ENCODE measurements at places on chromosomes 1 and 21.

DNA sequence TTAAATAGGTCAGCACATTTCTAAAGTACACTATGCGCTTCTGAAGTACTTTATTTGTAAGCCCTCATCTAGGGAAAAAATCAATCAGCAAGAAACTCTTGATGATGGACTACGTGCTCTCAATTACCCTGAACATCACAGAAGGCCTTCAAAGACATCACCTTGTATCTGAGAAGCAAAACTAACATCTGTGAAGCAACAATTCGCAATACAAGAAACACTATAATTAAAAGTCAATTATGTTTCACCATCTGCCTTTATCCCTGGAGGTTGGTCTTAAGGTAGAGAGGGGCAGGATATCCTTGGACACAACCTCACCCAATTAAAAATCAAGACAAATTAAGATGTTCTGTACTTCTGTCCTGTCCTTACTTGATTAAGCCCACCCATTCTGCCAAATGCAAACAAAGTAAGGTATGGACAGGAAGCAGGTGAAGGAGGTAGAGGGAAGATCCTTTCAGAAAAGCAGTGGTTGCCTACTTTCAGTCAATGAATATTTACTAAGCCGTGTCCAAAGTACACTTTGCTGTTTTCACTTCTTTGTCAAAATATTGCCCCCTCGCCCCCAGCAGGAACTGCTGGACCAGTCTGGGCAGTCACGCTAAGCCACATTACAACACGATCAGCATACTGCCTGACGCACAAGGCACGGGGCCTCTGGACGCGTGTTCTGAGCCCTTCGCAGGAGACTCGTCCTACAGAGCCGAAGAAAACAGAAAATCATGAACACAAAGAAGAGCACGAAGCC is 887 bp downstream of the SLC19A2 start:
- no peak for DNase-seq

DNA sequence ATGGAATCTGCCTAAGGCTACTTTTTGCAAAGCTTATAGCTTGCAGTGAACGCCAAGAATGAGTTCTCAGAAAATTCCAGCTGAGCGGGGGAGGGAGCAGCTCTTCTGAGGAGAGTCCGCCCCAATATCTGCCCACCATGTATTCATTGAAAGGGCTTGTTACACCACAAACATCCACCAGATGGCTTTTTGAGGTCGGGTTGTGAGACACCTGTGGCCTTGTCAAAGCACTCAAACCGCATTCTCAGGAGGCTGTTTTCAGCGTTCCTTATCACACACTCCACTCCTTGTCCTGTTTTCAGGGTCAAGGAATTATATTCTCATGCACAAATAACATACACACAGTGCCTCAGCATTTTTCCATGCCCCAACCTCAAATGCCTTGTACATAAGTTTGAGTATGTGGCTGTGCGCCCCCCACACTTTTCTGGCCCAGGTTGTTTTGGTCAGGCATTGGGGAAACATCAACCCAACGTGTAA is 3.9 kb upstream of the C4BPB start:
- DNase-seq: peak; percentile 10

DNA sequence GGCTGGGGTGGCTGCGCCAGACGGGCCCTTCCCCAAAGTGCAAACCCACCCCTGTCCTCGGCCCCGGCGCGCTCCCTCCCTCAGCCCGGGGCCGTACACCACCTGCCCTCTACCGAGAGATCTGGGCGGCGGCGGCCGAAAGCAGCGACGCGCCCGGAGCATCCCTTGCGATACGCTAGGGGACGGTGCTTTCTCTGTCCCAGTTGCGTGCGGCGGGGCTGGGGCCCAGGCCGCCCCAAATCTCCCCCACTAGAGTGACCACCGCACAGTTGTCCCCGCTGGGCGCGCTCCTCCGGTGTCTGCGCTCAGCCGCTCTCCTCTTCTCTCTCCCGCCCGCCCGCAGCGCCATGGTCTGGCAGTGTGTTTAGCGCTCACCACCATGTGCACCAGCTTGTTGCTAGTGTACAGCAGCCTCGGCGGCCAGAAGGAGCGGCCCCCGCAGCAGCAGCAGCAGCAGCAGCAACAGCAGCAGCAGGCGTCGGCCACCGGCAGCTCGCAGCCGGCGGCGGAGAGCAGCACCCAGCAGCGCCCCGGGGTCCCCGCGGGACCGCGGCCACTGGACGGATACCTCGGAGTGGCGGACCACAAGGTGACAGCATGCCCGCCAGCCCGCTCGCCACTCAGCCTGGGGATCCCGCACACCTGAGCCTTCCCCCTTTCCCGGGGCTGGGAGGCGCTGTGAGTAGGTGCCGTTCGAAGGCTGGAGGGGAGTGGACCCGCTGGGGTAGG is 1.0 kb downstream of the ST6GALNAC5 start:
- DNase-seq: no peak

GRCh38 chr21:40658311-40658710 is 188.6 kb downstream of the DSCAM start:
- no peak for DNase-seq

DNA sequence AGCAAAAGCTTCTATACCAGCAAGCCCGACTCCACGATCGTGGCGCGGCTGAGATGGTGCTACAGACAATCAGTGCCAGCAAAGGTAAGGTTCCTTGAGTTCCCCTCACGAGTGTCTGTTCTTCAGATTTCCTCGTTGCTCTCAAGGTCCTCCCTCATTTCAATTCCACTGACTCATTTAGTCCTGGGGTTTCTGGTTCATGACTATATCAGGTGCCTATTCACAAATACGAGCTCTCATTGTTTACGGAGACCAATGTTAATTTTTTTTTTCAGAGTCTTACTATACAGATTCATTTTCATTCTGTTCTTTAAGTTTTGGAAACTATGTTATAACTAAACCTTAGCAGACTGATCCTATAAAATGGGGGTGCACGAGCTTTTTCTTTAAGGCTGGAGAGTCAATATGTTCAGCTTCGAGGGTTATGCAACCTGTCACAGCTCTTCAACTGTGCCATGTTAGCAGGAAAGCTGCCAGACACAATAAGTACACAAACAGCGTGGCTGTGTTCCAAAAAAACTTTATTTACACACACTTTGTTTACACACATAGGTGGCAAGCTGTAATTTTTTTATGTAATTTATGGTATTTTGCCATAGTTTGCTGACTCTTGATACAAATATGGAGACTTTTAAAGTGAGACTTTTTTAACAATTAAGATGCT is 134.3 kb downstream of the ZP4 start:
- no peak for DNase-seq

DNA sequence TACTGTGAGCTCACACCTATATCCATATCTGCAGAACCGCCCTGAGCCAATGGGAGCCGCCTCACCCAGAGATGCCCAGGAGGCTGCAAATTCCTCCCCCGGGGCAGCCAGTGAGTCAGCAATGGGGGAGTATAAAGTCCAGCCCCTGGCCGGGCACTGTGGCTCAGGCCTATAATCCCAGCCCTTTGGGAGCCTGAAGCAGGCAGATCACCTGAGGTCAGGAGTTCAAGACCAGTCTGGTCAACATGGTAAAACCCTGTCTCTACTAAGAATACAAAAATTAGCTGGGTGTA is 5.0 kb upstream of the CLCNKB start:
- no peak for DNase-seq

- DNase-seq: no peak
Measured at GRCh38 chr1:93155335-93155734, 24.9 kb downstream of the TMED5 start.

- no peak for DNase-seq
Measured at GRCh38 chr1:219710529-219711194, 97.8 kb upstream of the ZC3H11B start.

GRCh38 chr1:18262726-18263125 is 155.1 kb downstream of the IGSF21 start:
- no peak for DNase-seq

DNA sequence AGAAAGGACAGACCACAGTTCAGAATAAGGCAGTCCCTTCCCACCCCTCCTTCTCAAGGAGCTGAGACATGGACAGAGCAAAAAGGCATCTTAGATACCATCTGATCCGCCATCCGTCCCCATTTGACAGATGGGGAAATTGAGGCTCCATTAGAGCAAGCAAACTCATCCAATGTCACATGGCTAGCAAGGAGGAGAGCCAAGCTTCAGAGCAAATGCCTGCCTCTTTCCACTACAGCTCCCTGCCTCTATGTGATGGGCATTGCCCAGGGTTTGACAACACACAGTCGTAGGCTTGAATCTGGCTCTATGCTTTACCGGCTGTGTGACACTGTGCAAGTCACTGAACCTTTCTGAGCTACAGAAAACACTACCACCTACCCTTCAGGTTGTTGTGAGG is 3.9 kb downstream of the SLC30A2 start:
- no peak for DNase-seq

DNA sequence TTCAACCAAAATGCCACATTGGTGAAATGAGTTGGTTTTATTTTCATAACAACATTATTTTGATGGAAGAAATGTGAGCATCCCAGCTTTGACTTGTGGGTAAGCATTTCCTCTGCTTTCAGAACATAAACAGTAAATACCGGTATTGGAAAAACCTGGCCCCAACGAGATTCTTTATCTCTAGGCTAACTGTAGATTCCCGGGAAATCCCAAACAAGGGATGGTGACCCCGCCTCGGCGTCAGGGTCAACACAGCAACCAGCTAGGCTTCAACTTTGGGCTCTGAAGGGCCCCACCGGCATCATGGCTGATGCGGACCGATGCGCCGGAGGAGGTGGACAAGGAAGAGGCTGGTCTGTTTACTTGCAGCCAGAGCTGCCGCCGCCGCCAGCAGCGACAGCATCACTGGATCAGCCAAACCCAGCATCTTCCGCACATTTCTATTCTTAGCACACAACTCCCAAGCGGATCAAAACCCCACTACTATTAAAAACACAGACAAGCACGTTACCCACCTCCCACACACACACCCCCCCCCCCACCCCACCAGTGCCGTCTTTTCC is 1.1 kb downstream of the AKT3 start:
- DNase-seq: peak; percentile 37

DNA sequence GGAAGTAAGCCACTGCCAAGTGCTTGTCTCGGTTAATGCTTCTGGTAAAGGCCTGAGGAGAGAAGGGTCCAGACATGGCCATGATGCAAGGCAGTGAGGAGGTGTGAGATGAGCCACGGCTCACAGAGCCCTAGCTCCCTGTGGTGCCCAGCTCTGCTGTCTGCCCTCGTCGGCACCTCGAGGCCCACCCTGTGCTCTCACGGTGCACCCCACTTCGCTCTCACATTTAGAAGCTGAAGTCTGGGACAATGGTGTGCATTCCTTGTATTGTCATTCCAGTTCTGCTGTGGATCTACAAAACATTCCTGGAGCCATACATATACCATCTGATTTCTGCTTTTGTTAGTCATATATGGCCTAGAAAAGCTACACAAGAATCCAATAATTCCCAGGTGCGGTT is 3.3 kb downstream of the NCF2 start:
- no peak for DNase-seq

GRCh38 chr1:178726545-178726944 is 1.5 kb downstream of the RALGPS2 start:
- DNase-seq: no peak

DNA sequence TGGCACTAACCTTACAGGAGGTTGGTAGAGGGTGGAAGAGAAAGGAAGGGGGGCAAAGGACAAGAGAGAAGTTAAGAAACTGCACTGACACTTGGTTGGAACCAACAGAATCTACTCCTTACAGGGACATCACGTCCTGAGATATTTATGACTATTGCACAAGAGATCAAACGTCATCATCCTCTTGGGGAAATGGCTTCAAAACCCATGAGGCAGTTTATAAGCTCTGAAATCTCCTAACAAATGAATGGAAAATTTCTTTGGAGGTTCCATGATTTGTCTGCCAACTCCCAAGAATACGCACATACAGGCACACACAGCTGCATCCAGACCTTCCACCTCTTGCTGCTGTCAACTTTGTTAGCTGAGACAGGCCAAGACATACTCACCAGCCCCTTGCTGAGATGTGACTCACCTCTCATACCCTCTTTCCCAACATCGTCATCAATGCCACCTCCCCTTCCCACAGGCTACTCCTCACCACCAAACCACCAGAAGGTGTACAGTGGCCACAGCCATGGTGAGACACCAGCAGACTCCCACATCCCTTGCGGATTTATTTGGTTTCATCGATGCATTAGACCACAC is 135.5 kb downstream of the SETD4 start:
- no peak for DNase-seq

- no peak for DNase-seq
Measured at GRCh38 chr1:150552911-150553289, 3.7 kb downstream of the ADAMTSL4 start.

GRCh38 chr1:51488372-51489050 is 30.6 kb downstream of the EPS15 start:
- no peak for DNase-seq

- DNase-seq: no peak
Measured at GRCh38 chr1:3521426-3521825, 67.0 kb downstream of the ARHGEF16 start.

GRCh38 chr1:201206176-201206575 is 15.6 kb downstream of the IGFN1 start:
- DNase-seq: no peak

GRCh38 chr1:153510984-153511410 is 24.8 kb downstream of the S100A6 start:
- peak; percentile 90 for DNase-seq

DNA sequence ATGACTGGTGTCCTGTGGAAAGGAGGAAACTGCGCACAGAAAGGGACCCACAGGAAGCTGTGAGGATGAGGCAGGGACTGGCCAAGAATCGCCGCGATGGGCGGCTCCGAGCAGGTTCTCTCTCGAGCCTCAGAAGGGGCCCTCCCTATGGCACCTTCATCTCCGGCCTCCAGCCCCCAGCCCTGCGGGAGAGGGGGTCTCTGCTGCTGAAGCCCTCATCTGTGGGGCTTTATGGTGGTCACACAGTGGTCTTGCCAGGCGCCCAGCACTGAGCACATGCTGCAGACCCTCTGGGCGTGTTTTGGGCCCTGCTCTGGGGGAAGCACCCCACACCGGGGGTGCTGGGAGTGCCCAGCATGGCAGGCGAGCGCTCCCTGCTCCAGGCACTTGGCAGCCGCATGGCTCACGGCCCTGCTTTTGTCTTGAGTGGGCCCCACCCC is 86.6 kb upstream of the ACTRT2 start:
- no peak for DNase-seq

DNA sequence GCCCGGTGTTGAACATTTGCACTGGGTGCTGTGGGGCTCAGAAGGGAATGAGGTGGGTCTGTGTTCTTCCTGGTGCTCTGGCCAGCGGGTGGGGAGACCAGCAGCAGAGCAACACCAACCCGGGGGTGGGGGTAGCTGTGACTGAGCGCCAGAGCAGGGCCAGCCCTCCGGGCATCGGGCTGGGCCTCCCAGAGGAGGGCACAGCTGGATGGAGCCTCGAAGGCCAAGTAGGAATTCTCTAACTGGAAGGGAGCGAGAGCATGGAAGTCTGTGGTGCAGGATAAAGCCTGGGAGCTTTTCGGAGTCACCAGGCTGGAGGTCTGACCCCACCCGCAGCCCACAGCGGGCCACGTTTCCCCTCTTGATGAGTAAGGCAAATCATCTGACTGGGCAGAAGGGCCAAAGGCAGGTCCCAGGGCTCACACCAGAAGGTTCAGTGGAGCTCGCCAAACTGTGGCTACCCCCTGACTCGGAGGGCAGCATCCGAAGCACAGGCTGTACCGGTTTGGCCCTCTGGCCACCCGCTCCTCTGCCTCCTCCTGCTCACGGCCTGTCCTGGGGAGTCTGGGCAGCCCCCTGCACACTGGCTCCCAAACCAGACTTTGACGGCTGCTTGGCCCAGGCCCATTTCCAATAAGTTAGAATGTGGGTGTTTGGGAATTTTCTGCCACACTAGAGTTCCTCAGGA is 18.8 kb downstream of the SLC1A7 start:
- DNase-seq: no peak

GRCh38 chr1:233598891-233599541 is 14.9 kb upstream of the KCNK1 start:
- DNase-seq: no peak

- no peak for DNase-seq
Measured at GRCh38 chr1:71634159-71634558, 553.3 kb upstream of the ZRANB2 start.

- DNase-seq: no peak
Measured at GRCh38 chr1:113390871-113391648, 745 bp downstream of the MAGI3 start.
